Amniotic epithelial cell (primary cell): ENCODE measurements at places on chromosomes 2 and 18.

DNA sequence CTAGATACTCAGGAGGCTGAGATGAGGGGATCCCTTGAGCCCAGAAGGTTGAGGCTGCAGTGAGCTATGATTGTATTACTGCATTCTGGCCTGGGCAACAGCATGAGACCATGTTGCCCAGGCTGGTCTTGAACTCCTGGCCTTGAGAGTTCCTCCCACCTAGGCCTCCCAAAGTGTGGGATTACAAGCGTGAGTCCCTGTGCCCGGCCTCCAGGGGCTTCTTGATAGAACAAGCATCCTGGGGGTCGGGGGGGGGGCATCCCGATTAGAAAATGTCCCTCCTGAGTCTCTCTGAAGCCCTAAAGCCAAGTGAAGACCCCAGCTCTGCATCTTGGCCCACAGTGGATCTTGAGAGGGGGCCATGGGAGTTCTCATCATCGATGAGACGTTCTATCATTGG, 22.3 kb upstream of the EFHD1 start:
- no peak for DNase-seq

DNA sequence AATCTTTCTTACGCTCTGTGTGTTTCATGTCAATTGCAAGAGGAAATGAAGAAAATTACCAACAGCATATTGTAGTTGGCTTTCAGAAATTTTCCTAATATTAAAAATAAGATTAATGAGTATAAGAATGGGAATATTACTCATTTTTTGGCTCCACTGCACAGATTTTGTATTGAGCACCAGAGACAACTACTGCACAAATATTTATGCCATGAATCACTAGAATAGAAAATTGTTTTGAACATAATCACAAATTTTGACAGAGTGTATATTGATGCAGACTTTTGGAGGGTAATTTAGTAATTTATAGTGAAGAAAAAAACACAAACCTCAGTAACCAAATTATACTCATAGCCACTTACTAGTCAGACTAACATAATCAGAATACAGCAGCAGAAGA, 118.3 kb downstream of the DOK6 start:
- no peak for DNase-seq

- peak; percentile 25 for DNase-seq
These were observed 13.3 kb upstream of the SP3 start for GRCh38 chr2:173978447-173978846.

- no peak for DNase-seq
These were observed 164.7 kb downstream of the CCDC102B start for GRCh38 chr18:68962623-68963022.

DNA sequence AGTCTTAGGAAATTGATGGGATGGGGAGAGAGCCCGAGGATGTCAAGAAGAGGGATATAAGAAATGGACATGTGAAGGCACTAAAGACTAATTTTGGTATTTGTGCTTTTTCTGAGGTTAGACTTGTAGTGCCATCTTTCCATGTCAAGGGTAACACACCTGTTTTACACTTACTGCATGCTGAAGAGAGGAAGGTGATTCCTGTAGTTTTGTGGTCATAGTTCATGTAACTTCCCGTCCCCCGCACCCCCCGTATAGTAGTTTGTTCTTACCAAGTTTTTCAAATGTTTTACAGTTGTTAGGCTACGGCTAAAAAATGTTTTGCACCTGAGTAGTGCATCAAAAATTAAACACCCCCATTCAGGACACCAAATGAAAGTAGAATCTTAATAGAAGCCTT, 73.8 kb downstream of the CLIP4 start:
- no peak for DNase-seq

GRCh38 chr2:85988914-85989270, 100.1 kb upstream of the ST3GAL5 start:
- no peak for DNase-seq

DNA sequence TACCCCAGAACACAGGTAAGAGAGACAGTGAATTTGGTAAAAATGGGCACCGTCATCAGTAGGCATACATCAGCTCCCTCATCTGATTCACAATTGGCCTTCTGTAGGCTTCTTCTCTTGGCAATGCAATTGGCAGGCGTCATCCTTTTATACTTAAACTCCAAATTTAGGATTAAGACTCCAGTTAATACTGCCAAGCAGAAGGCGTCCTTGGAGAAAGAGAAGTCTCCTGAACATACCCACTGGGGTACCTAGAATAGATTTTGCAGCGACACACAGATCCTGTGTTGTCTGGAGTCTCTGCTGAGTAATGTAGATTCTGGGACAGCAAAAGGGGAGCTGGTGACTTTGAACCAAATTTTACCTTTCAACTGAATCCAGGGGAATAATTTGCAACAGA, 592 bp upstream of the METAP1D start:
- no peak for DNase-seq

- DNase-seq, result peak; percentile 84
These were observed at the start of gene SLC1A4 for GRCh38 chr2:64989126-64989981. Gene SLC1A4, plus strand, starts transcription at chr2:64989399. Its CDS starts 245 bp downstream, at chr2:64989644.

- DNase-seq, result peak; percentile 24
These were observed 83.6 kb upstream of the MGAT5 start for GRCh38 chr2:134170294-134170693.

DNA sequence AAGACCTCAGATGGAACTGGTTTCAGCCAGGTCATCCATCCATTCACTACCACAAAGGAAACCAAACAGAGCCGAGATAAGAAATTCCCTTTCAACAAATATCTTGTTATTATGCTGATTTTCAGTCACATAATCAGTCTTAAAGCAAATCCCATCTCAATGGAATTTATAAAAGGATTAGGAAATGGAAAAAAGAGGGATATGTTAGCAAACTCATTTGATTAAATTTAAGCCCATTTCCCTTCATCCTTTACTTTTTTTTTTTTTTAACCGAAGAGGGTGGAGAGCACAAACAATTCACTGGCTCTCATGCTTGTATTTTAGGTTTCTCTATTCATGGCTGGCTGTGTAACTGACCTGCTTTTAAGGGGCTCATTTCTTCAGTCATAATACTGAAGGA, 109.0 kb upstream of the GATA6 start:
- no peak for DNase-seq

DNA sequence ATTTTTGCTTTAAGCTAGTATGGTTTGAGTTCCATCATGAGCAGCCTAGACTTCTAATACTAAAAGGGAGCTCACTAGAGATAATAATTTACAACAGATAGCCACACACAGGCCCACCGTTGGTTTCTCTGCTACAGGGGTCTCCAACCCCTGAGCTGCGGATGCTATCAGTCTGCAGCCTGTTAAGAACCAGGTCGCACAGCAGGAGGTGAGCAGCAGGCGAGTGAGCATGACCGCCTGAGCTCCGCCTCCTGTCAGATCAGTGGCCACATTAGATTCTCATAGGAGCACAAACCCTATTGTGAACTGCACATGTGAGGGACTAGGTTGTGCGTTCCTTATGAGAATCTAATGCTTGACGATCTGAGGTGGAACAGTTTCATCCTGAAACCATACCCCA, 150.6 kb downstream of the HRH4 start:
- no peak for DNase-seq

- DNase-seq, result no peak
These were observed 185.4 kb downstream of the ST6GAL2 start for GRCh38 chr2:106700616-106701015.

GRCh38 chr2:224722770-224723169, 6.6 kb upstream of the CCDC195 start:
- no peak for DNase-seq

DNA sequence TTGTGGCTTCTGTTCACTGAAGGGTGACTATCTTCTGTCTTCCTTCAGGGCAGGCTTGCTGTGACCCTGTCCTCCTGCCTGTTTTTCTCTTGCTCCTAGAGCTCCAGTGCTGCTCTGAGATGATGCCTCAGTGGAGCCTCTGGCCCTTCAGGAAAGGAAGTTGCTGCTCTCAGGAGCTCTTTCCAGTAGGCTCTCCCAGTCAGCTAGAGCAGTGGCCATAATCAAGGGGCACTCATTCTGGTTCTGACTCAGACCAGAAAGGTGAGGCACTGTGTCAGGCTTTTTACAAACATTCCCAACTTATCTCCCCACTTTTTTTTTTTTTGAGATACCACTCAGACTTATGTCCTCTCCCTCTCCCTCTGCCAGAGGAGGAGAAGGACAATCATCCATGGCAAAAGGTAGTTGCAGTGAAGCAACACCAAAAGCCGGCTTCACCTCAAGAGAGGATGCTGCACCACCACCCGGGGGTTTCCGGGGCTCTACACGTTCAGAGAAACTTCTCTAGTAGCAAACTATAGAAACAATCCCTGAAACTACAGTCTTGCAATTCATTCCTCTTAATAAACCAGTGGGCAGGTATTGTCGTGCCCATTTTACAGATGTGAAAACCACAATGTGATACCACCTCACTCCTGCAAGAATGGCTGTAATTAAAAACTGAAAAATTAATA, 115.4 kb downstream of the ACTR3 start:
- no peak for DNase-seq

- no peak for DNase-seq
These were observed 13.8 kb downstream of the NEB start for GRCh38 chr2:151720521-151720920.

DNA sequence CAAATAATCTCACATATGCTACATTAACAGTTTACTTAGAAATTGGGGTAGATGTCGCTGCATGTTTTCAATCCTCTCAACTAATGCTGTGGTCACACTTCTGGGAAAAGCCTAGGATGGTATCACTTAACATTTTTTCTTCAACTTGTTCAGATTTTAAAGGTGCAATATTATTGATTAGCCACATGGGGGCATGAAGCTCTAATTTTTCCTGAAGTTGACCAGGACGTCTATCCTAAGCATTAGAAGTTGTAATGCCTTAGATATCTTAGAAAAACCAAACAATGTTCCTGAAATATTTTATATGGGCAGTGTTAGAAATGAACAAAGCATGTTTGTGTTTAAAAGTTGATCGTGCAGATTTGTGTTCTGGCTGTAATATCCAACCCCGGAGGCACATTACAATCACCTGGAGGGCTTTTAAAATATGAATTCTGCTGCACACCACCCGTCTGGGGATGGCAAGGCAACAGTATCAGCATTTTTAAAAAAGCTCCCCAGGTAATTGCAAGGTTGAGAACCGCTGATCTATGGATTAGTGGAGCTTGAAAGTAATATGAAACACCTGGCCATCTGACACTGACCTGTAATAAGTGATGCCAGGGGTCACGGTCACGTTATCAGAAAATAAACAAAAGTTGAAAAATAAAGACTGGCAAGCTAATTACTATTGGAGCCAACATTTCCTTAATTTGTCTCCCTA, 100.5 kb upstream of the LMAN1 start:
- DNase-seq, result peak; percentile 69

DNA sequence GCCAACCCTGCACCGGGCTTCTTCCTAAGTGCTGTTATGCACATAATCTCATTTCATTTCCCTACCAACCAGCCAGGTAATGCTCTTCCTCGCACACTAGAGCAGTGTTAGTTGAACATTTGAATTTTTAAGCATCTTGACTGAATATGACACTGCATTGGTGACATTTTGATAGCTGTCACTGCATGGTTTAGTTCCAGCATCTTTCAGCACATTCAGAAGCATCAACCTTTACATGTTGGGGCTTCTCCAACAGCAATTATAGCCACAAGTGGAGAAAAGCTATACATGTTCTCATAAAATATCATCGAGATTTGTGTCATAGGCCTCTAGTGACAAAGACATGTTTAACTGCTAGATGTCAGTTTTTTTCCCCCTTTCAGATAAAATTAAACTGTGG, 230.1 kb upstream of the FOSL2 start:
- no peak for DNase-seq

DNA sequence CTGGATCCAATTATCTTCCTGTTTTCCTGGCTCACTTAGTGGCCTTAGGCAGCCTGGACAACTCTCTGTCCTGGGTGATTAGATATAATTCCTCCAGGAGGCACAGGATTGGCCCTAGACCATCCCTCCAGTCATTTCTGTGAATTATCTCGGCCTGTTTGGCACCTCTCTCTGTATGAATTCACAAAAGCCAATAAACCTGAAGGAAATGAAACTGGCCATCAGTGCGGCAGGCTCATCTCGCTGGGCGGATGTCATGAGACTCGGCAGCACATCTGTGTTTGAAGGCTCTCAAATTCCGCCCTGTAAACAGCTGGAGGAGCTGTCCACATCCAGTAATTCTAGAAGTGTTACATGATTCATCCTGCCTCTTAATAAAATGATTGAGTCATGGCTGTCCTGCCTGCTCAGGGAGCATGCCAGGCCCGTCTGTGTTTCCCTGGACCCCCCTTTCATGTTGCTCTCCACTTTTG, 38.6 kb downstream of the ACOXL start:
- DNase-seq, result peak; percentile 14
